ENCODE measurements at places on chromosomes 7 and 10.

GRCh38 chr7:80916770-80917741 is 1.8 kb downstream of the SEMA3C start:
- no peak for DNase-seq

GRCh38 chr10:126851414-126852108 is 53.7 kb upstream of the DOCK1 start:
- no peak for DNase-seq

GRCh38 chr10:68135922-68136792 is 26.9 kb downstream of the MYPN start:
- DNase-seq: no peak

GRCh38 chr10:1632596-1632995 is 104.7 kb downstream of the ADARB2 start:
- DNase-seq: no peak

GRCh38 chr10:121330563-121330962 is 267.7 kb downstream of the FGFR2 start:
- no peak for DNase-seq

GRCh38 chr7:85567983-85568382 is 381.1 kb upstream of the SEMA3D start:
- DNase-seq: no peak

DNA sequence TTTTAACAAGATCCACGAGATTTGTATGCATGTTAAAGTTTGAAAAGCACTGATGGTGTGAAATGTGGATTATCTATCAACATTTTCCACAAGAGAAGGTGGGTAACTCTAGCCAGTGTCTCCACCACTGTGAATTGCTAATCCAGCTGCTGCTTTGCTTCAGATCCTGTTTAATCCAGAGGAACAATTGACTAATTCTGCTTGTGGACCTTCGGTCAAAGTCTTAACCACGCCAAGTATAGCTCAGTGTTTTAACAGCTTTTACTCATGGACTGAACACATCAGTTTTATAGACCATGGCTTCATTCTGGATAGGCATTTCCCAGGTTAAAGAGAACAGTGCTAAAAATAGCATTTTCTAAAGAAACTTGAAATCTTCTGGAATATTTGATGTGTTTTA is 23.5 kb downstream of the ADK start:
- no peak for DNase-seq

- DNase-seq: no peak
These were observed 10.0 kb downstream of the SLC25A28 start for GRCh38 chr10:99610221-99610620.

DNA sequence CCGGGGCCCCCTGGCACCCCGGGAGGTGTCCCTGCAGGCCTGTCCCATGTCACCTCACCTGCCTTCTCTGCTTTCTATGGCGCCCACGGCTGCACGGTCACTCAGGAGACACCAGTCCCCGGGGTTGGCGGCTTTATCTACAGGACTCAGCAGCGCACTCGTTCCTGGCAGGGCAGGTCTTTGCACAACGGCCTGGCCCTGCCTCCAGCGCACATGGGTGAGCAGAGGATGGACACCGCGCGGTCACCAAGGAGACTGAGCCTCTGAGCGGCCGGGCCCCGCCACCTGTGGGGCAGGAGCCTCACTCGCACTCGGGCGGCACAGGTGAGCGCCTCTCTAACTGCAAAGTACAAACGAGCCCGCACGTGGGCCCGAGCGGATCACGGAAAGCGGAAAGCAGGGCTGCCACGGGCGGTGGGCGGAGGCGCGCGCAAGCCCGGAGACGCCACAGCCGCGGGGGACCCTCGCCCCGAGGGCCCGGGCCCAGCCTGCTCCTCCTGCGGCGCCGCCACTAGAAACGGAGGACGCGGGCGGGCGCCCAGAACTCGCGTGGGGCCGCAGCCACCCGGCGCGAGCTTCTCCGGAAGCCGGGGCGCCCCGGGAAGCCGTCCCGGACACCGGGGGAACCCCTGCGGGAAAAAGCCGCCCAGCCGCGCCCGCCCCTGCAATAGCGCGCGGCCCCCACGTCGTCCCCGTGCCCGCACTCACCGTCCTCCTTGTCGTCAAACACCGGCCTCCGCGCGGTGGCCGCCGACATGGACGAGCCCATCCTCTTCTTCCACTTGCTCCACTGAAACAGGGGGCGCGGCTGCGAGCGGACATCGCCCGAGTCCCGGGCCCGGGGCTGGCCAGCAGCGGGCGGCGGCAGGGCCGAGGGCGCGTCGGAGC is 642 bp downstream of the STK32C start:
- DNase-seq: no peak

GRCh38 chr7:132799081-132799413 is 222.8 kb upstream of the PLXNA4 start:
- no peak for DNase-seq

- DNase-seq: peak; percentile 75
These were observed 375.2 kb downstream of the RPS24 start for GRCh38 chr10:78408671-78409472.

DNA sequence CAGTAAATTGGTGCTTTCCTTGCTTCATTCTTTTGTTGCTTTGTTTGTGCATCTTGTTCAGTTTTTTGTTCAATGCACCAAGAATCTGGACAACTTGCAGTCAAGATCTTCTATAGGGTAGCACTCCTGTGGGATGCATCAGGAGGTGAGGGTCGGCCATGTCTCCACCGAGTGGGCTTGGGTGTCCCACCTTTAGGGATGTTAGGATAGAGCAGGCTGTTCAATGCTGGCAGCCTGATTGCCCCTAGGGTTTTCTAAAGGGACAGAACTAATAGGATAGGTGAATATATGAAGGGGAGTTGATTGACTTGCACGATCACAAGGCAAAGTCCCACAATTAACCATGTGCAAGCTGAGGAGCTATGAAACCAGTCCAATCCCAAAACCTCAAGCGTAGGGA is 109.9 kb downstream of the GLRX3 start:
- DNase-seq: no peak

- DNase-seq: no peak
These were observed 964.9 kb downstream of the REEP3 start for GRCh38 chr10:64486149-64486548.

DNA sequence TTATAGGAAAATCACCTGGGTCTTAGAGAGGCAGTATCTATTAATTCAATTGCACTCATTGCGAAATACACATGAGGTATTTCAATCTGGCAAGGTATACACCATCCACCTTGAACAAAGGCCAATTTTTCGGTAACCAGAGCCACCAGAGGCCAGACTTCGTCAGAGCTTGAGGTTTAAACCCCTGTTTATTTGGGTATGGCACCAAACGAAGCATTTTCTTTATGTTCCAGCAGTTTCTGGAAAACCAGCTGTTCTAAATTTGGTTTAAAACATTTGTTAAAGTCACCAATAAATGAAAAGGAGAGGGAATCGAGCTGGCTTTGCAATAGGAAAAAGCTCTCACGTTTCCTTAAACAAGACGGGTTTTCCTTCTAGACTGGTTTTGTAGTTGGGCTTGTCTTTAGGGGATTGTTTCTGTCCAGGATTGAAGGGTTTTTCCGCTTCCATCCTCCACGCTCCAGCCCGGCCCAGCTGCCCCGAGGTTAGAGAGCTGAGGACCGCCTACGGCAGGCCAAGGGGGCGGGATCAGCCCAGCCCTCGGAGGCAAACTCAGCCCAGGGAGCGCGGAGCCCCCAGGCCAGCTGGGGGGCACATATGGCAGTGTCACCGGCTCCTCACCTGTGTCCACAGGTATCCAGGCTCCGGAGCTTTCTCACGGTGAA is 539.4 kb upstream of the MGMT start:
- DNase-seq: no peak

DNA sequence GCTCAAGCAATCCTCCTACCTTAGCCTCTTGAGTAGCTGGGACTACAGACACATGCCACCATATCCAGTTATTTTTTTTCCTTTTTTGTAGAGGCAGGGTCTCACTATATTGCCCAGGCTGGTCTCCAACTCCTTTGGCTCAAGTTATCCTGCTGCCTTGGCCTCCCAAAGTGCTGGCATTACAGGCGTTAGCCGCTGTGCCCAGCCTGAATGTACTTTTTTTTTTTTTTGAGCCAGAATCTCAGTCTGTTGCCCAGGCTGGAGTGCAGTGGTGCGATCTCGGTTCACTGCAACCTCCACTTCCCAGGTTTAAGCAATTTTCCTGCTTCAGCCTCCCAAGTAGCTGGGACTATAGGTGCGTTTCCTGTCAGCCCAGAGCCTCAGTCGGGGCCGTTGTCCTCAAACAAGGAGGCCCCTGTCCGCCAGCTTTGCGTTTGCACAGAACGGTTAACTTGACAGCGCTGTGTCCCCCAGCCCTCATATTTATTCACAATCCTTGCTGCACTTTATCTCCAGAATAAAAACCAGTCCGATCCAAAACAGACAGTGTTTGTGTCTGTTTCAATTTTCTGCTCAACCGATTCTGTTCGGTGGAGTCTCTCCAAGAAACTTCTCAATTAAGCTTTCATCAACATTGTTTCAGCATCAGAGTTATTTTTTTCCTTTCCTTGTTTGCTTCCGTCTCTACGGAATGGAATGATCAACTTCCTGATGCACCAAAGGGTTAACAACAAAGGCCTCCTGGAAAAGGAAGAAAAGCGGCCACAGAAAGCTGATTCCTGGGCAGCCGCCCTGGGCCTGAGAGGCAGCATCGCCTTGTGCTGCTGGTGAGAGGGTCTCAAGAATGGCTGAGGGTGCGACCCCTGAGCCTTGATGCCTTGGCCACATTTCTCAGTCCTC is 64.5 kb downstream of the PDIA4 start:
- DNase-seq: no peak

DNA sequence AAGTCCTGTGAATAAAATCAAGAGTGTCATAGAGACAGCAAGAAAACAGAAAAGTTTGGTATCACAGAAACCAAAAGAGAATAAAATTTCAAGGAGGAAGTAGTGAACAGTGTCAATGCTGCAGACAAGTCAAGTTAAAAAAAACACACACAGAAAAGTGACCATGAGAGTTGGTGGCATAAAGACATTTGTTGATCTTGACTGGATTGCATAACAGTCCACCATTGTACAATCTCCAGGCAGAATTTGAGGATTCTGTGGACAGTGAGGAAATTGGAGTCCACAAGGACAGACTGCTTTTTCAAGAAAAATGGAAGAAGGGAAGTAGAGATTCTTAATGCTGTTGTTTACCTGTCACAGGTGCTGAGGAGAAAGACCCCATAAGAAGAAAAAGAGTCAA is 412.5 kb downstream of the PLXDC2 start:
- no peak for DNase-seq

DNA sequence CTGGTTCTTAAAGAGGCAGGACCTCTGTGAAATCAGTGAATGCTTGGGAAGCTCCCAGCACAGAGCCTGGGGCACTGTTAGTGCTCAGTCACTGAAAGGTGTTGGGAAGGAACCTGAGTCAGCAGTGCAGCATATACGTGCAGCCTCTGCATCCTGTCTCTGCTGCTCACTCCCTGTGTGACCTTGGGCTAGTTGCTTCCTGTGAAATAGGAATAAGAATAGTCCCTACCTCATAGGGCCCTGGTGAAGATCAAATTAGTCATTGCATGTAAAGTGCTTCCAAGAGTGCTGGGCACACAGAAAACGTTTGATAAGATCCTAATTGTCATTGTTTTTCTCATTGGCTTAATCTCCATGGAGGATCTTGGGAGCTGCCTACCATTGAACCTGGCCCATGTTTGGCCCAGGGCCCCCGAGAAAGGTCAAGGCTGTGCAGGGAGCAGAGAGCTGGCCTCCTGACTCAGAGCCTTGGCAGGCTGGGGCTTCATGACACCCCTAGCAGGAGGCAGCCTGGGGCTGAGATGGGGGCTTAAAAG is 73.3 kb upstream of the COL13A1 start:
- DNase-seq: no peak

DNA sequence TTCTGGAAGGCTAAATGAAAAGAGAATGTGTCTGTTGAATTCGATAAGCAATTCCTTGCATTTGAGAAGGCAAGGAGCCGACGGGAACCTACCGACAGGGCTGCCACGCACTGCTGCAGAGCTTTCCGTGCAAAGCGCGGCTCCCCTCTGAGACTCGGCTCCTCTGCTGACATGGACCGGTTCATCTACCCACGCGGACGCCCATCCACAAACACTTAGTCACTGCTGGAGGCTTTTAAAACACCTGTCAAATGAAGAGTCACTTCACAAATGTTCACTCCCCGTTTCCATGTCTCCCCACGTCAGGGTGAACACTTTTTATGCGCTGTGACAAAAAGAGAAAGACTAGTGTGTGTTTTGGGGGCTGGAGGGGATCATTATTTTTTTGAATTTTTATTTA is 32.0 kb downstream of the AMZ1 start:
- no peak for DNase-seq

GRCh38 chr10:116740971-116741370 is 1.4 kb downstream of the HSPA12A start:
- DNase-seq: no peak

GRCh38 chr10:61904733-61905725 is 3.5 kb downstream of the ARID5B start:
- DNase-seq: no peak

DNA sequence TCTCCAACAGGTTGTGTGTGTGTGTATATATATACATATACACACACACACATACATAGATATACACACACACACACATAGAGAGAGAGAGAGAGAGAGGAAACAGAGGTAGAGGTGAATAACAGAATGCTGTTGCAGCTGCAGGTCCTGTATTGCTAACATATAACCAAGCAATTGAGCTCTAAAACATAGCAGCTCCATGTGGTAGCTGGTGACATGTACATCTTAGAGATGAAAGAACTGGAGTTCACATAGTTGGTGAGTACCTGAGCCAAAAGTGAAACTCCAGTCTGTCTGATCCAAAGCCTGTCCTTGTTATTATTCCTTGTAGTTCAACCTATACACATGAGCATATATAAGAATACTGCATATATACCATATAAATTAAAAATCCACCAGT is 152.9 kb upstream of the CSTF2T start:
- no peak for DNase-seq

DNA sequence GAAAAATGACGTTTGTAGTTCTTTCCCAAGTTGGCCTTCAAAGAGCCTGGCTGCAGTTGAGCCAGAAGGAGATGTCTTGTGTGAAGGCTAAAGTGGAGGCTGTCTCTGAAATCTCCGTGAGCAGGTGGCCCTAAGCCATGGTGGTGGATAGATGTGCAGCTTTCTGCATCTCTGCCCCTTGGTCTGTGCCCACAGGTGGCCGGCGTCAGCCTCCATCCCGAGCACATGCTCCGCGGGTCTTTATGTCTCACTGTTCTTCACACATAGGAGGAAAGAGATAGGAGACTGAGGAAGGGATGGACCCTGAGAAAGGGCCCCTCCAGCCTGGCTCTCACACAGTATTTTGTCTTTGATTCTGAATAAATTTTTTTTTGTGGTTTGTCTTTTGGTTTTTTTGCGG is 30.3 kb upstream of the SLC26A4 start:
- DNase-seq: no peak

DNA sequence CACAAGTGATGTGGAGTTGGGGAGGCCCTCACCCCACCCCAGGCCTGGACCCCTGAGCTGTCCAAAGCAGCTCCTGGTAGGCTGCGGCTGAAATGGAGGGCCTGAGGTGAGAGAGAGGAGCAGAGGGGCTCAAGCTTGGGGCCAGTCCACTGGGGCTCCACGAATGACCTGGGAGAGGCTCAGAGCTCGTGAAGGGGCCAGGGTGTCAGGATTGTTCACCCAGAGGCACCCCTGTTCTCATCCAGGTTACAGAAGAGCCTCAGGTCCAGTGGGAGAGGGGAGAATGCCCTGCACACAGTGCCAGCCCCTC is 102.2 kb upstream of the RET start:
- no peak for DNase-seq
